Mesenteric fat pad (tissue), 1 donor: ENCODE measurements at places on chromosomes 1 and 21. TPM values are rescaled to one million over a fixed set of nuclear protein-coding genes. Genes with fewer than 3 reads are reported as not detected.

- DNase-seq = no peak
These were observed 298.7 kb downstream of the TM2D1 start for GRCh38 chr1:61426254-61426653.

GRCh38 chr1:201015551-201016091 lies 7.9 kb downstream of the KIF21B start:
- DNase-seq = no peak

The CAMSAP2 gene
- 36.4 TPM for total RNA-seq

The PLA2G2C gene
- 0.74 TPM for total RNA-seq

DNA sequence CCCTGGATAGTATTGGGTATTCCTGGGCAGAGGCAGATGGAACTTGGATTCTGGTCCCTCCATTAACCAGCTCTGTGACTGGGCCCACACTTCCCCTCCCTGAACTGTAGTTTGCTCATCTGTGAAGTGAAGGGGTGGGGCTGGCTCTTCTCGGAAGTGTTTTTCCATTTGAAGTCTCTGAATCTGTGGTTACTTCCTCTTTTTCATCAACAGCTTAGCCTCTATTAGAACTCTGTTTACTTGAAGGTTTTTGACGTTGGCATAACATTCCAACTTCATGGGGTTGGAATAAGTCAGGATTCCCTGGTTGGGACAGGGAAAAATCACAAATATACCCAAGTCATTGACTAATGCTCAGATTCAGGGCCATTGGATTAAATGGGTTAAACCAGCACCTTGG lies 3.6 kb downstream of the KIAA0040 start:
- no peak for DNase-seq

DNA sequence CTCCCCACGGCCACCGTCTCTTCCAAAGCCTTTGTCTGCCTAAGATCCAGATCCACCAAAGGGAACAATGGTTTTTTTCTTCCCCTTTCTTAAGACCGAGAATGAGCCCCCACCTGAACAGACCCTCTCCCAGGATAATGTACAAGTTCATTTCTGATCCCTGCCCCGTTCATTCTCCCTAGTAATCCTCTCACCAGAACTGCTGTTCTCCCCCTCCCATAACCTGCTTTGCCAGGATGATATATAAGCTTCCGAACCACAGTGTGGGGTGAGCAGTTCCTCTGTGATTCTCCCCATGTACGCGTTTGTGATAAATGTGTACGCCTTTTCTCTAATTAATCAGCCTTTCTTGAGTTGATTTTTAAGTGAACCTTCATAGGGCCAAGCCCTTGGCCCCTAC lies 4.9 kb downstream of the RD3 start:
- DNase-seq = peak; percentile 18

DNA sequence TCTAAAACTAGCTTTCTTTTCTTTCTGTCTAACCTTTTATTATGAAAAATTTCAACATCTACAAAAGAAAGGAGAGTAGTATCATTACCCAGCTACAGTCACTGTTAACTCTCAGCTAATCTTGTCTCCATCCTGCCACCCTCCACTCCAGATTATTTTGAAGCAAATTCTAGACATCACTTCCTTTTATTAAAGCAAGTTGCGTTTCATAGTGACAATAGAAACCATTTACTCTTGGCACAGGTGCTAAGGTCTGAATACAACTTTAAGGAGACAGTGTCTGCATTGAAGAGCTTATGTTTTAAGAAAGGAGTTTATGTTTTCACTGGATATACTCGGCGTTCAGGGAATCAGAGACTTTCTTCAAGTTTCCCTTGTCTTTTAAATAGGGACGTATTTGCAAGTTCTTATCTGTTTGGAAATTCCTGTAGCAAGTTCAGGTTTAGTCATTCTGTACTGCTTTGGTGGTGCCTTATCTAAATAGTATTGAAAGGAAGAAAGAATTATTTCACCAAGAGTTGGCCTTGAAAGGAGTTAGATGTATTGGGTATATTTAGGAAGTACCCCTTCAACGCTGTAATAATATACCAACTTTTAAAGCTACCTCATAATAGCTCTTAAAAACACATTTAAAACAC lies 42.7 kb downstream of the ITSN1 start:
- DNase-seq = no peak

The SMCP gene
- not detected for total RNA-seq

GRCh38 chr1:220040028-220040596 lies 6.2 kb downstream of the EPRS1 start:
- DNase-seq = no peak

GRCh38 chr21:42397746-42398394 lies 2.0 kb upstream of the TMPRSS3 start:
- DNase-seq = peak; percentile 60

The CBR3 gene
- 14.9 TPM for total RNA-seq

The LAMC2 gene
- total RNA-seq = 1.0 TPM

GRCh38 chr1:233355841-233356704 lies 28.5 kb downstream of the MAP3K21 start:
- no peak for DNase-seq

- no peak for DNase-seq
These were observed 24.2 kb upstream of the SYDE2 start for GRCh38 chr1:85224734-85225623.

DNA sequence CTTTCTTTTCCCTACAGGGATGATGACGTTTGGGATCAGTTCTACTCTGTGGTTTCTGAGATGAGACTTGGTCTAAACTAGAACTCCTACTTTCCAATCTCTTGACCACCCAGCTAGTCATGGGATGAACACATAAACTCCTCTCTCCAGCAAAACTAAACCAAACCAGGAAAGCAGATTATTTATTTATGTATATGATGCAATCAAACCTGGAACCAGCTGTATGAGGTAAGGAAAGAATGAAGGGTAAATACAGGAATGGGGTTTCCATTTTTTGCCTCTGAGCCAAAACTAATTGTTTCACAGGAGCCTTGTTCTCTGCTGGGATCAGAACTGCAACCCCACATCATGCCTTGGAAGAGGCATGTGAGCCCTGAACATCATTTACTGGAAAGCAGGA lies 3.3 kb upstream of the AGT start:
- no peak for DNase-seq

DNA sequence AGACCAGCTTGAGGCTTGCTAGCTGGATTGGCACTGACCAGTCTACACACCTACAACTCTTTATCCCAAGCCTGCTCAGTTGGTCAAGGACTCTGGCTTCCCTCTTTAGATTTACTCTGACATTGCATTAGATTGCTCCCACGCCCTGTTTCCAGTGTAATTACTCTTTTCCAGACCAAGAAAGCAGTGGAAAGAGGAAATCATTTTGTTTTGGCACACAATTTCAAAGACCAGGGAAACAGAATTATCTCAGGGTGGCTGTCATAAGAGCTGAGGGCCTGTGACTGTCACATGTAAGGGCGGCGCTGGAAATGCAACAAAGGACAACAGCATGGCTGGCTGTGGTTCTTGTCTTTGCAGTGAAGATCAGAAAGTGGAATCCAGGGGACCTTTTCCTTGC lies 302.7 kb downstream of the HHAT start:
- DNase-seq = no peak

- DNase-seq = no peak
These were observed at the start of gene GRHL3 for GRCh38 chr1:24319312-24319863. TSS of gene GRHL3 (plus strand) at chr1:24319357. CDS start at chr1:24319552, 195 bp downstream.

DNA sequence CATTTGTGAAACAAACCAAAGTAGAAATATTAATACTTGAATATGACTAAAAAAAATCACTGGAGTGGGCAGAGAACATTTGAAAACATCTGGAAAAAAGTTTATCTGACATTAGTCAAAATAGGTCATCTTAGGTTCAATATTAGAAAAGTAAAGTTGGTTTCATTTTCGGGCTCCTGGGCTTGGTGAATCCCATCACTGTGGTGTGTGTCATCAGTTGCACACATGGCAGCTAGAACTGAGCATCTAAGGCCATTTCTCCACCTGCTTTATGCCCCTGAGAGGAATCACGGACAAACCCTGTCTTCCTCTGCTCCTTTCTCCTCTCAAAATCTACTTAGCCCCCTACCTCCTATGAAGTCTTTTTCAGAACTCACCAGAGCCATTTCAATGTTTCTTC lies 5.4 kb downstream of the HSD11B1 start:
- DNase-seq = no peak

The HPCA gene
- not detected for total RNA-seq

- DNase-seq = no peak
These were observed 59.7 kb downstream of the RABGAP1L start for GRCh38 chr1:174218983-174219382.

The LORICRIN gene
- total RNA-seq = not detected

DNA sequence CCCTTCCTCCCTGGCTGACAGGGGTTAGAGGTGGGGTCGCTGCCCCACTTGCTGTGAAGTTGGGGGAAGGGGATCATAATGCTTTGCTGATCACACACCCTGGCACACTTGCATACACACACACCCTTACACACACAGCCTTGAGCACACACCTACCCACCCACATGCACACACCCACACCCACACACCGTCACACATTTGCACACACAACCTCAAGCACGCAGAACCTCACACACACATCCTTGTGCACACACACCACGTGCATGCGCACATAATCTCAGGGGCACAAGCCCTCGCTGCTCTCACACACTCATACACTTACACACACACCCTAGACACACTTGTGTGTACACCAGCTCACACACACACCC lies 16.4 kb upstream of the TNFRSF8 start:
- DNase-seq = no peak

DNA sequence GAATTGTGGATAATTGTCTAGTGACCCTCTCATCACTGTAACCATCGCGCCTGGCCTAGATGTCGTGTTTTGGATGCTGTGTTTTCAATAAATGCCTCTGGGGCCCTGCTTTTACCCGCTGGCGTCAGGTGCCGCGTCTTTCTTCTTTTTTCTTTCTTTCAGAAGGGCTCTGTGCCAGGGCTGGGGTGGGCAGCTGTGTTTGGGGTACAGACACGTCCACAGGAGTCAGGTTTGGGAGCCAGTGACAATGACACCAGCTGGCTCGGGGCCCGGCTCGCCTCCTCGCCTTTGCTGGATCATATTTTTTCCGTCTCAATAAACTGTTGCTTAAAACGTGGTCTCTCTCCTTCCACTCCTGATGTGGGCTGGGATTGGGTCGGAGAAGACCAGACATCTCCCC lies 16.1 kb downstream of the TMEM201 start:
- no peak for DNase-seq

The DENND2D gene
- 33.0 TPM for total RNA-seq

GRCh38 chr1:9992910-9993309 lies 4.1 kb upstream of the RBP7 start:
- DNase-seq = no peak

- DNase-seq = no peak
These were observed 37.7 kb downstream of the FAAP20 start for GRCh38 chr1:2156866-2157265.

- no peak for DNase-seq
These were observed 133.4 kb downstream of the SYT2 start for GRCh38 chr1:202576816-202577215.

- no peak for DNase-seq
These were observed 227.3 kb upstream of the KIAA0040 start for GRCh38 chr1:175419684-175420517.

DNA sequence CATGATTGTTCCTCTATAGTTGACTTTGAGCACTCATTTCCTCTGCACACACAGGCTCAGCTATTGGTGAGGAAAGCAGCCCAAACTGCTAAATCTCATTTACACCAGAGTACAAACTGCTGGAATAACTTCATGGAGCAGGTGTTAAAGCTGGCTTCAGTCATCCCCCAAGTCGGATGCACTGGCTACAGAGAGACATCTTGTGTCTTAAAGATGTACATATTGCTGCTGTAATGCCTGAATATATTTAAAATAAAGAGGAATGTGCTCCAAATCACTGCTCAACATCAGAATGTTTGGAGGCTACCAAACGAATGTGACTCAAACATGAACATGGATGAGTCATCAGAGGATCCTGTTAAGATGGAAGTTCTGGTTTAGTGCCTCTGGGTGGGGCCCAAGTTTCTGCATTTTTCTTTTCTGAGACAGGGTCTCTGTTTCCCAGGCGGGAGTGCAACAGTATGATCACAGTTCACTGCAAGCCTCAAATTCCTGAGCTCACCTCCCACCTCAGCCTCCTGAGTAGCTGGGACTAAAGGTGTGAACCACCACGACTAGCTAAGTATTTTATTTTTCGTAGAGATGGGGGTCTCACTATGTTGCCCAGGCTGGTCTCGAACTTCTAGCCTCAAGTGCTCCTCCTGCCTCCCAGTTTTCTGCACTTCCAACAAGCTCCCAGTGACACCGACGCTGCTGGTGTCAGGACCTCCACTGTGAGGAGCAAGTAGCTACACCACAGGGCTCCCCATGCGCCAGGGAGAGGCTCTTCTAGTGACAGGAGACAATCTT lies 79.0 kb upstream of the KRTAP19-8 start:
- no peak for DNase-seq

The WNT3A gene
- not detected for total RNA-seq

- DNase-seq = peak; percentile 64
These were observed 43.0 kb downstream of the MATN1 start for GRCh38 chr1:30680429-30680828.

DNA sequence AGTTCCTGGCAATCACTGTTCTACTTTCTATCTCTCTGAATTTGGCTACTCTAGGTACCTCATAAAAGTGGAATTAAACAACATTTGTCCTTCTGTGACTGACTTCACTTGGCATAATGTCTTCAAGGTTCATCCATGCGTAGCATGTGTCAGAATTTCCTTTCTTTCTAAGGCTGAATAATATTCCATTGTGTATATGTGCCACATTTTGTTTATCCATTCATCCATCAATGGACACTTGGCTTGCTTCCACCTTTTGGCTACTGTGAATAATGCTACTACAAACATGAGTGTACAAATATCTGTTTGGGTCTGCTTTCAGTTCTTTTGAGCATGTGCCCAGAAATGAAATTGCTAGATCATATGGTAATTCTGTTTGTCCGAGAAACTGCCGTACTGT lies 14.7 kb downstream of the CACHD1 start:
- no peak for DNase-seq

- no peak for DNase-seq
These were observed 15.9 kb downstream of the CLDN14 start for GRCh38 chr21:36463991-36464390.

DNA sequence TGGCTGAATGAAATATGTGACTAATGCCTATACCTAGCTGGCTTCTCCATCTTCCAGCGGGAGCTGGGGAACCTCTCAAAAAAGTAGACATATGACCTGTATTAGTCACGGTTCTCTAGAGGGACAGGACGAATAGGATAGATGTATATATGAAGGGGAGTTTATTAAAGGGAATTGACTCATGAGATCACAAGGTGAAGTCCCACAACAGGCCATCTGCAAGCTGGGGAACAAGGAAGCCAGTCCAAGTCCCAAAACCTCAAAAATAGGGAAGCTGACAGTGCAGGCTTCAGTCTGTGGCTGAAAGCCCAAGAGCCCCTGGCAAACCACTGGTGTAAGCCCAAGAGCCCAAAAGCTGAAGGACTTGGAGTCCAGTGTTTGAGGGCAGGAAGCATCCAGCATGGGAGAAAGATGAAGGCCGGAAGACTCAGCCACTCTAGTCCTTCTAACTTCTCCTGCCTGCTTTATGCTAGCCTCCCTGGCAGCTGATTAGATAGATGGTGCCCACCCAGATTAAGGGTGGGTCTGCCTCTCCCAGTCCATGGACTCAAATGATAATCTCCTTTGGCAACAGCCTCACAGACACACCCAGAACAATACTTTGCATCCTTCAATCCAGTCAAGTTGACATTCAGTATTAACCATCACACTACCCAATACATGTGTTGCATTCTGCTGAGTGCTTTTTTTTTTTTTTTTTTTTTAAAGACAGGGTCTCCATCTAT lies 19.6 kb downstream of the OLIG1 start:
- DNase-seq = no peak
